A172 (cell line): ENCODE measurements at places on chromosomes 13 and 19. TPM values are rescaled to one million over a fixed set of nuclear protein-coding genes. Genes with fewer than 3 reads are reported as not detected.

CCDC8 gene
- total RNA-seq: not detected in 2 replicates

DNA sequence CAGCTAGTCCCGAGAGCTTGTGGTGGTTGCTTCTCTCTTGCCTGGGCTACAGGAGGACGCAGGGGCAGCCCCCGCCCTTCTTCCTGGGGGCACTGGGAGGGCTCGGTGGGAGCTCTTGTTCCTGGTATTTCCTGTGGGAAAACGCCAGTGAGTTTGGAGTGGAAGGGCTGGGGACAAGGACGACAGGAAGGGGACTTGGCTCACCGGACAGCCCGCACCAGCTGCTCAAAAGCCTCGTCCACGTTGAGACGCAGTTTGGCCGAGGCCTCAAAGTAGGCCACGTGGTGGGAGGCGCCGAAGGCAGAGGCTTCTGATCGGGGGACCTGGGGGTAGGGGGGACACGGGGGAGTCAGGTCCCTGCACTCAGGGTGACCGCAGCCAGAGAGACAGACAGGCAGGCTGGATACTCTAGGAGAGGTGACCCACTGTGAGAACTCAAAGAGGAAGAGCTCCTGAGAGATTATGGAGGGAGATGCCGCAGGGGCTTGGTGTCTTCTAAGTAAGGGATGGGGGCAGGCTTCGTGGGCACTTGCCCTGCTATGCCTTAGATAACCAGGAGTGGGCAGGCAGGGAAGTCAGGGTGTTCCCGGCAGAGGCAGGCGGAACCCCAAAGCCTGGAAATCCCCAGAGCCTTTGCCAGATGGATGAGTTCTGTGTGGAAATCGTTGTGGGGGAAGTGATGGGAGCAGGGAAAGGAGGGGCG, 4.3 kb downstream of the RRAS start:
- DNase-seq: peak; percentile 68

DNA sequence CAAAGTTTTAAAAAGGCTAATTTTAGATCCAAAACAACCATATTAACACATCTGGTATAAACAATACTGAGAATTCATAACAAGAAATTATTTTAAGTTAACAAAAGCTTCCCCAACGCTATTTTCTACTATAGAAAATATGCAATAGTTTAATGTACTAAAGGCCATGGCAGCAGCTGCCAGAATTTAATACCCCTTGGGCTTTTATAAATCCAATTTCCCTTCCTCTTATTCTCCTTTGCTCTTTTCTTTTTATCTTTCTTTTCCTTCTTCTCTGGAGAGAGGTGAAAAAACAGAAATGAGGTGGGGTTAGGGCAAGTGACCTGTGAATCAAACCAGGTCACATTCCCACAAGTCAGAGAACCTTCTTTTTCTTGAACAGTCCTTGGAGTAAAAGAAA, 58.9 kb downstream of the ENOX1 start:
- DNase-seq: no peak

- DNase-seq: no peak
These were observed 9.3 kb upstream of the CEACAM3 start for GRCh38 chr19:41787055-41787454.

ZNF112 gene
- 8.3 and 9.5 TPM in 2 replicates for total RNA-seq

GRCh38 chr13:106088085-106088484, 447.4 kb downstream of the EFNB2 start:
- DNase-seq: no peak

LILRB4 gene
- not detected in 2 replicates for total RNA-seq

FUT3 gene
- total RNA-seq: not detected in 2 replicates

PALM3 gene
- total RNA-seq: 3.0 and 6.2 TPM in 2 replicates

GRCh38 chr13:52947921-52948373, 80.7 kb upstream of the OLFM4 start:
- no peak for DNase-seq

GRCh38 chr13:40194224-40194806, 472.1 kb downstream of the FOXO1 start:
- no peak for DNase-seq

TRPM4 gene
- total RNA-seq: 3.6 and 7.6 TPM in 2 replicates

DNA sequence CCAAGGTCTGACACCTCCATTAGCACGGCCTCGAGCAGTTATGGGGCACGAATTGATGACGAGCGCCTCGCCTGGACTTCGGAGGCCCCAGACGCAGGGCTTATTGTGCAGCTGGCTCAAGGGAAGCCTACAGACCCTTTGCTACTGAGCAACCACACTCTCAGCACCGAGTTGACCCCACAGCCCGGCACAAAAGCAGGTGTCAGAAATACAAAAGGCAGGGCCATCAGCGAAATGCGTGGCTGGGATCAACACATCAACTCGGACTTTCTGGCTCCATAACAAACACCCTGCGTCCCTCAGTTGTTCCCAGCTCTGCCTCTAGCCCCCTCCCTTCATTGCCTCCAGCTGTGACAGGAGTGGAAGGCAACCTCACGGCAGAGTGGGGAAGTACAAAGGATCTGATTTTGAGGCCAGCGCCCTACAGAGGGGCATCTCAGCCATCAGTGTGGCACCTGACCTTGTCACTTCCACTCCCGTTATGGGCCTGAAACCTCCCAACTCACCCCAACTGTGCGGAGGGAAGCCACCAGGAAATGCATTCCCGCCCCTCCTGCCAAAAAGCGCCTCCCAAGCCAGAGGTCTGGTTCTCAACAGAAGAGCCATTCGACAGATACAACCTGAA, 18.0 kb downstream of the PEPD start:
- no peak for DNase-seq

GRCh38 chr19:46306501-46306900, 9.7 kb downstream of the HIF3A start:
- no peak for DNase-seq

DNA sequence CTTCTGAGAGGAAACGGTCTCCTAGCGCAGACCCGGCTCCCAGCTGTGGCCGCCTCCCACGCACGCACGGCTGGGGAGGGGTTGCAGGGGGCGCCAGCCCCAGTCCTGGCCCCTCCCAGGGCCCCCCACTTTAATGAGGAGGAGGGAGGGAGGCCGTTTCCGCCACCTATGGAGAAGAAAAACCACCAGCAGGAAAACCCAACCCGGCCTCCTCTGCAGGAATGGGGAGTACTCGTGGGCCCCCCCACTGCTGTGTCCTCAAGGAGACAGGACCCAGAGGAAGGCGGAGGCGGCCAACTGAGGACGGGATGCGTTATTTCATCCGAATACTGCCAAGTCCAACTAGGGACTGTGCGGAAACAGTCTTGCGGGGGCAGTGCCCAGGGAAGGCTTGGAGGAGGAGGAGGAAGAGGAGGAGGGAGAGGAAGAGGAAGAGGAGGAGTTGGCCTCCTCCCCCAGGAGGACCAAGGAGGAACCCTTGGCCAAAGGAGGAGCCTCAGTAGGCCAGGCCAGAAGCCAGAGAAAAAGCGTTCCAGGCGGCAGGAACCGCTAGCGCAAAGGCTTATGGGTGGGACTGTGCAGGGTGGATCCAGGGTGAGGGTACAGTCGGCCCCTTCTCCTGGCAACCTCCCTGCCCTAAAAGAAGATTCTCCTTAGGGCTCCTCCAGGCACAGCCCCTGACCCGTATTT, 3.9 kb upstream of the SSBP4 start:
- DNase-seq: peak; percentile 93

KASH5 gene
- total RNA-seq: not detected in 2 replicates

DNA sequence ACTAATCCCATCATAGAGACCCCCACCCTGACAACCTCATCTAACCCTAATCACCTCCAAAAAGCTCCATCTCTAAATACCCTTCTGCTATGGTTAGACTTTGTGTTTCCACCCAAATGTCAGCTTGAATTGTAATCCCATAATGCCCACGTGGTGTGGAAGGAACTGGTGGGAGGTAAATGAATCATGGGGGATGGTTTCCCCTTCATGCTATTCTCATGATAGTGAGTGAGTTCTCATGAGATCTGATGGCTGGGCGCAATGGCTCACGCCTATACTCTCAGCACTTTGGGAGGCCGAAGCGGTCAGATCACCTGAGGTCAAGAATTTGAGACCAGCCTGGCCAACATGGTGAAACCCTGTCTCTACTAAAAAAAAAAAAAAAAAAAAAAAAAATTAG, 2.6 kb downstream of the VMAC start:
- no peak for DNase-seq

DNA sequence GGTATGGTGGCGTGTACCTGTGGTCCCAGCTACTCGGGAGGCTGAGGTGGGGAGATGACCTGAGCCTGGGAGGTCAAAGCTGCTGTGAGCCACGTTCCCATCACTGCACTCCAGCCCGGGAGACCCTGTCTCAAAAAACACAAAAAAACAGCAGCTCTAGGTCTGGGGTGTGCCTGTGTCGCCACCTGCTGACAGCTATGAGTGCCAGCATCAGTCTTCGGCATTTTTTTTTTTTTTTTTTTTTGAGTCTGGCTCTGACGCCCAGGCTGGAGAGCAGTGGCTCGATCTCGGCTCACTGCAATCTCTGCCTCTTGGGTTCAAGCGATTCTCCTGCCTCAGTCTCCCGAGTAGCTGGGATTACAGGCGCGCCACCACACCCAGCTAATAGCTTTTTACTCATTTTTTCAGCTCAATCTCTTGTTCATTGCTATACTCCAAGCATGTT, 10.1 kb downstream of the AP2S1 start:
- peak; percentile 21 for DNase-seq

DNA sequence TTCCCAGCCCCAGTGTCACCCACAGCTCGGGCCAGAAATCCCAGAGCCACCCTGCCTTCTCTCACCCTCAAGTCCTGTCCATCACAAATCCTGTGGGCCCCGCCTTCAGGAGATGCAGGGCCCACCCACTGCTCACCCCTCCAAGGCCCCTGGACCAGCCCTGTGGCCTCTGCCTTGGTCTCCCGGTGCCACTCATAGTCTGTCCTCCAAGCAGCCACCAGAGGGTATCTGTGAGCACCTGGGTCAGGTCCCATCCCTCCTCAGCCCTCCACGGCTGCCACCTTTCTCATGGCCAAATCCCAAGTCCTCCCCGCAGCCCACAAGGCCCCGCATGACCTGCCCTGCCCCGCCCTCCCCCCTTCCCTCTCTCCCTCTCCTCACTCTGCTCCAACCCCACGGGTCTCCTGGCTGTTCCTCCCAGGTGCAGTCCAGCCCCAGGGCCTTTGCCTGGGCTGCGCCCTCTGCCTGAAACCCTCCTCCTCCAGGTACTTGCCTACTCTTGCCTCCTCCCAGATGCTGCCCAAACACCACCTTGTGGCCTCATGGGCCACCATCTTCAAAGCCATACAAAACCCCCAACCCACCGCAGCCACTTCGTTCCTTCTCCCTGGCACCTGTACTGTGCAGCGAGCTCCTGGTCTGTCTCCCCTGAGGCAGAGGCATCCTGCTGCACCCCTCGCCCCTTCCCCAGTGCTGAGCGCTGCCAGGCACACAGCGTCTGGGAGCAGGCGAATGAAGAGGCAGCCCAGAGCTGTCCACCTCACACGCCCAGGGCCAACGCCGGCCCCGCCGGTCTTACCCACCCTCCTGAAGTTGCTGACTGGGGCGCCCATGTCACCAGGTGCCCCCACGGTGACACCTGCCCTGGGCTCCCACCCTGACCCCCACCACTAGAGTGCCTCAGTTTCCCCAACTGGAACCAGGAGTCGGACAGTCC, 13.2 kb upstream of the UQCR11 start:
- peak; percentile 30 for DNase-seq

GRCh38 chr19:56643460-56643955, 549 bp downstream of the SMIM17 start:
- DNase-seq: no peak

GRCh38 chr19:4707322-4707721, 16.3 kb downstream of the DPP9 start:
- DNase-seq: no peak

GRCh38 chr19:4676955-4677731, 7.0 kb upstream of the MYDGF start:
- DNase-seq: peak; percentile 69

PABPC3 gene
- total RNA-seq: not detected in 2 replicates

DNA sequence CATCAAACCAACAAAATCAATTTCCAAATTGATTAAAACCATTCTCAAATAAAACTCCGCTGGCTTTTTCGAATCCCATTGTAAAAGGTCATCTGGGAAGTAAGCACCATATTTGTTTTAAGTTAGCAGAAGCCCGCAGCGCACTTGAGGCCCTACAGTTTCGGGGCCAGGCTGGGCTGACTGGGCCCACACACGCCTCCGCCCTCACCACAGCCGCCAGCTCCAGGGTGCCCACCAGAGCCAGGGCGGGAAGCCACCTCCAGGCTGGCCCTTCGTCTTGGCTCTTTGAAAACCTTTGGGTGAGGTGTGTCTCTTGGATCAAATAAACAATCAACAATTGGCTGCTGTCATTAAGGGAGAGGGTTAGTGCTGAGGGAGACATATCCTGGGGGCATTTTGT, 133.3 kb downstream of the SOX1 start:
- DNase-seq: no peak

GRCh38 chr19:49441210-49441959, at the start of gene SLC17A7:
TSS of gene SLC17A7 (minus strand) at chr19:49441527. CDS start at chr19:49441379, 148 bp downstream.
- DNase-seq: no peak

- no peak for DNase-seq
These were observed 180.7 kb downstream of the MTUS2 start for GRCh38 chr13:29000826-29001225.

ACTMAP gene
- 0.62 and 1.7 TPM in 2 replicates for total RNA-seq

DNA sequence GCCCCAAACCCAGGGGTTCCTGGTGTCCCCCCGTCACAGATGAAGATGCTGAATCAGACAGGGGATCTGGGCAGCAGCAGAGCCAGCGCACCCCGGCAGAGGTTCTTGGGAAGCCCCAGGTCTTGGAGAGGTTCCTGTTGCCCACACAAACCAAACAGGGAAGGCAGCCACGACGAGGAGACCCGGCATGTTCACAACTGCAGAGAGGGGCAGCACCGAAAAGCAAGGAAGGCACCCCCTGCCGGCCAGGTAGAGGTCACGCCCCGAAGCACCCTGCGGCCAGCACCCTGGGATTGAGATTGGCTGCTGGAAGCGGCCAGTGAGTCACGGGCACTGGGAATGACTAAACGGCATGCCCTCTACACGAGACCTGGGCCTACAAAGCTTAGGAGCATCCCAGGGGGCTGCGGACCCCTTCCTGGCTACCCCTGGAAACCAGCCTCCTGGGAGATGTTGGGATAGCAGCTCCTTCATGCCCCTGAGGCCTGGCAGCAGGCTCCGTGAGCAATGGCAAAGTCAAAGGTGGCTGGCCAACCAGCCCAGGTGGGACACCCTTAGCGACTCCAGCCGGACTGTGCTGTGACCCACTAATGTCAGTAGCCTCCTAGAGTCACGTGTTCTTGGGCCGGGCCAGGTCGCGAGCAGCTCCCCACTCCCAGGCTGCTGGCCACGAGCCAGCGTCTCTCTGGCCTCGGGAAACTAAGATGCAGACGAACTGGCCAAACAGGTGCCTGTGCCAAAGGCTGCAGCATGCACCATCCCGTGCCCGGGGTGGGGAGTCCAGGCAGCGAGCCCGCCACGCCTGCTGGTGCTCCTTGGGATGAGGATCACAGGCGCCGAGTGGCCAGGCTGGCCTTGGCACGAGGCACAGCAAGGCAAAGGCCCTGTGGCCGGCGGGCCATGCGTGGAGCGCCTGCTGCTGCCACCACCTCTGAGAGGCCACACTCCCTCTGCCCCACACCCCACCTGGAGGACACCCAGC, 43.2 kb downstream of the MLLT1 start:
- DNase-seq: peak; percentile 11

- no peak for DNase-seq
These were observed 1.8 kb downstream of the MBD3 start for GRCh38 chr19:1590641-1591397.

SLC15A1 gene
- not detected in 2 replicates for total RNA-seq
